ENCODE measurements at places on chromosomes 3 and 15.

- H3K36me3 ChIP-seq = no peaks in the 10 kb centered on the region
- H3K4me1 ChIP-seq = peaks cover 5% of the 10 kb centered on the region
- H3K4me3 ChIP-seq = no peak overlapping the region
- DNase-seq = peak; percentile 46
- H3K27ac ChIP-seq = no peak overlapping the region
These were observed 178.5 kb upstream of the ZBTB20 start for GRCh38 chr3:115325539-115325938.

DNA sequence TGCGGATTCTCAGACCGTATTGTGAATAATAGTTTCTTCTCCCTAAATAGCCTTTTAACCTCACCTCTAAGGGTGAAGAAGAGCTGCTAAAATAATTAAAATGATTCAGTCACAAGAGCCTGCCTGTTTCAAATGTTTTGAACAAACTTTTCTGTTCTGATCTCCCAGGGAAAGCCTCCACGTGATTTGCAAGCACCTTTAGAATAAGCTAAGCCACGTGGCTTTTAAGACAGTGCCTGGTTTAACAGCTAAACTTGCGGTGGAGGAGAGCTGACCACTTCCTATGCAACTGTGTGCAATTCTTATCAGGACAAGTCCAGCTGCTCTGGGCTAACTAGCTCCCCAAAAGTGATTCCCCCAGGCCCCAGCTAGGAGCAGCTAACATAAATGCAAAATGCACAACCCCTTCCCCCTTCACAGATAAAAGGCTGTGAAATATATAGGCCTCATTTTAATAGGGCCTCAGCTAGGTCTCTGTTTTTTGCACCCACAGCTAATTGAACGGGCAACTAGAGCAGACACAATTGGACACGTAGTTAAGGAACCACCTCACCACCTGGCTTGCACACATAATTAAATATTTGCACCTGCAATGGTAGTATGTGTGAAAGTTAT, 401.2 kb upstream of the NR2F2 start:
- peaks cover 22% of the 10 kb centered on the region for H3K4me1 ChIP-seq
- no peaks in the 10 kb centered on the region for H3K36me3 ChIP-seq
- no peak overlapping the region for H3K27ac ChIP-seq
- no peak overlapping the region for H3K4me3 ChIP-seq
- no peaks in the 10 kb centered on the region for H3K27me3 ChIP-seq

DNA sequence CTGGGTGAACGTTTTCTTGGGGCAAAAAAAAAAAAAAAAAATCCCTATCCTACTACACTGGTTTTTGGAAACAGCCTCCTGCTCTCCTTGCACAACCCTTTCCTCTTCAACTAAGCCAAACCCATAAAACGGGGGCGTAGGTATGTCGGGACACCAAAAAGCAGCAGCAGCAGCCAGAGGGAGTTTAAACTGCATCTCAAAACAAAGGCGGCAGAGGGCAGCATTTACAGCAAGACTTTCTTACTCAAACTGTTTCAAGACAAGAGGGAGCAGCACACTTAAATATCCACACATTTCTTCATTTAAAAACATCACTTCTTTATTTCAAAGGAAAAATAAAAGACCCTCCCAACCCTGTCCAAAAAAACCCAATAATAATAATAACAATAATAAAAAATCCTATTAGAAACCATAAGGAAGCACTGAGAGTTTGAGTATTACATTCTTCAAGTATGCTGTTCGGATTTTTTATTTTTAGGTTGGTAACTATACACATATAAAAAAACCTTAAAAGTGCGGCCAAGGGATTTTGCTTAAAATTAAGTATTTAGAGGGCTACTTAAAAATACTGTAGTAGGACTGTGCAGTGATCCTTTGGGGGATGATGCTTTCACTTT, 43.9 kb upstream of the PLXND1 start:
- peaks cover 5% of the 10 kb centered on the region for H3K36me3 ChIP-seq
- H3K27ac ChIP-seq = peak overlapping the region; percentile 79
- H3K4me1 ChIP-seq = peaks cover 34% of the 10 kb centered on the region
- H3K27me3 ChIP-seq = no peaks in the 10 kb centered on the region
- peak; percentile 77 for DNase-seq

DNA sequence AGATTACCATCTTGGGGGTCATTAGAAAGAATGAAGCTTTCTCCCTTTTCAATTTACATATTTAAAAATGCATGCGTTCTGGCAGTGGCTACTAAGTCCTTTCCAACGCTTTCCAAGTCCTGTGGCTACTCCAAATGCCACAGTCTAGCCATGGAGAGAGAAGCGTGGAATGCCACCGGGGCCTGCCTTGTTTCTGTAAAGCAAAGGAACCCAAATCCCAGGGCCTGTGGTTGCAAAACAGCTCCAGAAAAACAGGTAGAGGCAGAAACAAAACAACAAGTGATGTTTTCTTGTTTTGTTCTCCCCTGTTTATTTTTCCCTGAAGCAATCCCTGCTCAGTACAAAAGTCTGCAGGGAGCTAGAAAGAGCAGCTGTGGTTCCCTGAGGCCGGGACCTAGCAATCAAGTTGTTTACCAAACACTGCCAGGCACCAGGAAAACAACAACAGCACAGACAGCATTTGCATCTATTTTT, 85.5 kb downstream of the FOXP1 start:
- H3K4me1 ChIP-seq = peaks cover 30% of the 10 kb centered on the region
- H3K27ac ChIP-seq = no peak overlapping the region
- H3K36me3 ChIP-seq = no peaks in the 10 kb centered on the region
- H3K4me3 ChIP-seq = no peak overlapping the region
- no peak for DNase-seq
- no peaks in the 10 kb centered on the region for H3K27me3 ChIP-seq

GRCh38 chr15:25905140-25905539, 42.0 kb upstream of the ATP10A start:
- H3K27me3 ChIP-seq = no peaks in the 10 kb centered on the region
- DNase-seq = peak; percentile 58
- H3K27ac ChIP-seq = no peak overlapping the region
- no peaks in the 10 kb centered on the region for H3K36me3 ChIP-seq

DNA sequence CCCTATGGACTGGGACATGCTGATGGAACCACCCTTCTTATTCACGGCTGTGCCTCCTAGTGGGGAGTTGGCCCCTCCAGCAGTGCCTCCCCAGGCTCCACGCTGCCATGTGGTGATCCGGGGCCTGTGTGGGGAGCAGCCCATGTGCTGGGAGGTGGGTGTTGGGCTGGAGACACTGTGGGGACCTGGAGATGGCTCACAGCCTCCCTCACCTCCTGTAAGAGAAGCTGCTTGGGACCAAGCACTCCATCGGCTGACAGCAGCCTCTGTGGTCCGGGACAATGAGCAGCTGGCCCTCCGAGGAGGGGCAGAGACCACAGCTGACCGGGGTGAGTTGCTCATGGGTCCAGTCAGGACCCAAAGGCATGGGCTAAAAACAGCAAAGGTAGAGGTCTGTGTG, 9.1 kb downstream of the ALG3 start:
- no peak overlapping the region for H3K4me3 ChIP-seq
- H3K27ac ChIP-seq = no peak overlapping the region
- H3K36me3 ChIP-seq = peaks cover 19% of the 10 kb centered on the region
- no peak for DNase-seq
- H3K4me1 ChIP-seq = no peaks in the 10 kb centered on the region
- H3K27me3 ChIP-seq = no peaks in the 10 kb centered on the region

DNA sequence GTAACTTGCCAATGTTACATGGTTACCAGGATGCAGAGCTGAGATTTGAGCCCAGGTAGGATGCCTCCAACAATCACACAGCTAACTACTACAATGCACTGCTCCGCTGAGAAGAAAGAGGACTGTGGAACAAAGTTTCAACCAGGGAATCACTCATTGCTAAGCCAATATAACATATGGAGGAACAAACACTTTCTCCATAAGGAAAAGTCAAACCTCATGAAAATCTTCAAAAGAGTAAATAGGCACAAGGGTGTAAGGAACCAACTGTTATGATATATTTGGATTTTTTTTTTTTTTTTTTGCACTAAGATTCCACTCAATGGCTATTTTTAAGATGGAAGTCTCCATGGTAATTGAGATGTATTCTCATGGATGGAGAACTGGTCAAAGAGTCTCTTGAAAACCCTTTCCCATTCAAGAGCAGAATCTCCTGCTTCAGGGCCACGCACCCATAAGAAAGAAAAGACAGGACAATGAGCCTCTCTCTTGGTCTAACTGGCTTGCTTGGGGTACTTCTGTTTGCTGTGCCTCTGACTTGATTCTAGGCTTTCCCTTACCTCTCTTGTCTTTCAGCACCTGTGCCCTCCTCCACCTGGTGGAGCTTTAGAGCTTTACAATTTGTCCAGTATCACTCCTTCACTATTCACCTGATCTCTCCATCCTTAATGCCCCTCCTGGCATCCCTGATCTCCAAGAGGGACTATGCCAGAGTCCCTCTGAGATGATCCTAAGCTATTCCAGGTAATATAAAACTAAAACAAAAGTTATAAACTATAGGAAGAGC, 252.8 kb downstream of the NTRK3 start:
- H3K27me3 ChIP-seq = no peaks in the 10 kb centered on the region
- no peak for DNase-seq

GRCh38 chr3:14796403-14797077, 22.2 kb upstream of the FGD5 start:
- H3K4me1 ChIP-seq = peaks cover 7% of the 10 kb centered on the region
- H3K27me3 ChIP-seq = peaks cover 56% of the 10 kb centered on the region
- H3K27ac ChIP-seq = no peak overlapping the region
- H3K36me3 ChIP-seq = no peaks in the 10 kb centered on the region
- no peak for DNase-seq

GRCh38 chr15:74453925-74454763, 6.8 kb downstream of the UBL7 start:
- H3K36me3 ChIP-seq = no peaks in the 10 kb centered on the region
- H3K27me3 ChIP-seq = no peaks in the 10 kb centered on the region
- no peak for DNase-seq
- H3K4me3 ChIP-seq = no peak overlapping the region

DNA sequence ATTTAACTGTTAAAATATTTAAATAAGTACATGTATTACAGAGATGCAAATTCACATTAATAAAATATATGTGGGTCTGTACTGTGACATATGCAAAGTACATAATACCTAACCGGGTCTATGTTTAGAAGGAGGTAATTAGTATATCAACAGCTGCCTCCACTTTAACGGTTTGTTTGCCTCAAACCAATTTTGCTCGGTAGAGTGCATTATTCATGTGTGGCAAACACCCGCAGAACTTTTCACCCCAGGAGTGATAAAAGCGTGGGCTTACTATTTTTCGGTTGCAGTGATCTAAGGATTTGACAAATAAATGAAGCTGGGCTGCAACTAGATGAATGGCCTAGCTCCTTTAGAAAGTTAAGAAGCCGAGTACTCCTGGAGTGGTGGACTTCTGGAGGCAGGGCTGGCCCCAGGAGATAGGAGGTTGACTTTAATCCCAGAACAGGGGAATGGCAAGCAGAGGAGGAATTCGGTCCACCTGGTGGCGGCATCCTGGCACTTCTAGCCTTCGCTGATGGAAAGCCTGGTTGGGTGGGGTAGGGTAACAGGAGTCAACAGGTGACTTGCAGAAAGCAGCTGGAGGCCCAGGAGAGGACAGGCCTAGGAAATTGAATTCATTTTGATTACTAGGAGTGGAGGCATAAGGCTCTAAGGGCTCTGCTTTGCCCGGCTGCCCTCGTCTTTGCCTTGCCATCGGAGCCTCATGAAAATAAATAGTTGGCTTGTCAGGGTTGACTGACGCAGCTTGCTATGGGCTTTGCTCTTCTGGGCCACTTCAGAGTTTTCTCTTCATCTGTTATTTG, 2.4 kb downstream of the SLCO3A1 start:
- no peak overlapping the region for H3K4me3 ChIP-seq
- H3K27me3 ChIP-seq = peaks cover 30% of the 10 kb centered on the region
- DNase-seq = peak; percentile 43
- H3K4me1 ChIP-seq = no peaks in the 10 kb centered on the region
- H3K36me3 ChIP-seq = no peaks in the 10 kb centered on the region

DNA sequence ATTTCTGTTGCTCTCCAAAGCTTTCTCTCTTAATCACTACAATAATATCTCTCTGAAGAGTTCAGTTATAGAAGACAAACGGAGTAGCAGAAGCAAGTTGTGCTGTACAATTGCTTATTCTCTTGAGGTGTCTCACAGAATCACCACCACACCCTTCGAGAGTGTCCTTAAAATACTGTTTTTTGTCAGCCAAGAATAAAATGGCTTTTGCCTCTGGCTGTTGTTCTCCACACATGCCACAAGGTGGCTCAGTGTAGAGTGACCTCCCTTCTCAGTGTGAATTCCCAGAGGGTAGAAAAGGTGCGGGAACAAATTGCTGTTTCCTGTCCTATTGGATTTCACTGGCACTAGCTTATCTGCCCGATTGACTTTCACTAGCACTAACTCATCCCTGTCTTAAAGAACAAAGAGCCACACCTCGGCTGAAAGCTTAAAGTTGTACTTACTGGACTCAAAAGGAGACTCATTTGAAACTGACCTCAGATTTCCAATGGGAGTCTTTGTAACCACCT, 134.2 kb upstream of the SATB1 start:
- H3K27me3 ChIP-seq = no peaks in the 10 kb centered on the region
- no peaks in the 10 kb centered on the region for H3K36me3 ChIP-seq
- peak overlapping the region; percentile 21 for H3K27ac ChIP-seq
- peaks cover 53% of the 10 kb centered on the region for H3K4me1 ChIP-seq

- peaks cover 14% of the 10 kb centered on the region for H3K4me1 ChIP-seq
- no peak overlapping the region for H3K4me3 ChIP-seq
- no peak overlapping the region for H3K27ac ChIP-seq
- no peaks in the 10 kb centered on the region for H3K27me3 ChIP-seq
- no peak for DNase-seq
These were observed 43.1 kb upstream of the TIMP4 start for GRCh38 chr3:12201813-12202212.

GRCh38 chr15:32656091-32656490, 14.6 kb downstream of the SCG5 start:
- peaks cover 13% of the 10 kb centered on the region for H3K36me3 ChIP-seq
- no peaks in the 10 kb centered on the region for H3K27me3 ChIP-seq
- DNase-seq = peak; percentile 44
- H3K4me1 ChIP-seq = peaks cover 66% of the 10 kb centered on the region
- H3K4me3 ChIP-seq = no peak overlapping the region

GRCh38 chr15:84748274-84749110, at the start of gene ZNF592:
Gene ZNF592 (plus strand): TSS chr15:84748592. CDS start chr15:84782676, 34,084 bp downstream.
- no peaks in the 10 kb centered on the region for H3K27me3 ChIP-seq
- peak within 1 kb of the TSS; percentile 96 for H3K4me3 ChIP-seq
- DNase-seq = peak; percentile 79
- H3K27ac ChIP-seq = peak within 1 kb of the TSS; percentile 88
- H3K36me3 ChIP-seq = peaks cover 3% of the 10 kb centered on the region

Data from PC-3 (cell line).